ENCODE measurements at places on chromosomes 7 and 10.

GRCh38 chr7:111527545-111527944, 34.7 kb downstream of the IMMP2L start:
- no peak for DNase-seq

- DNase-seq = no peak
Measured at GRCh38 chr10:100624298-100624697, 88.6 kb downstream of the HIF1AN start.

DNA sequence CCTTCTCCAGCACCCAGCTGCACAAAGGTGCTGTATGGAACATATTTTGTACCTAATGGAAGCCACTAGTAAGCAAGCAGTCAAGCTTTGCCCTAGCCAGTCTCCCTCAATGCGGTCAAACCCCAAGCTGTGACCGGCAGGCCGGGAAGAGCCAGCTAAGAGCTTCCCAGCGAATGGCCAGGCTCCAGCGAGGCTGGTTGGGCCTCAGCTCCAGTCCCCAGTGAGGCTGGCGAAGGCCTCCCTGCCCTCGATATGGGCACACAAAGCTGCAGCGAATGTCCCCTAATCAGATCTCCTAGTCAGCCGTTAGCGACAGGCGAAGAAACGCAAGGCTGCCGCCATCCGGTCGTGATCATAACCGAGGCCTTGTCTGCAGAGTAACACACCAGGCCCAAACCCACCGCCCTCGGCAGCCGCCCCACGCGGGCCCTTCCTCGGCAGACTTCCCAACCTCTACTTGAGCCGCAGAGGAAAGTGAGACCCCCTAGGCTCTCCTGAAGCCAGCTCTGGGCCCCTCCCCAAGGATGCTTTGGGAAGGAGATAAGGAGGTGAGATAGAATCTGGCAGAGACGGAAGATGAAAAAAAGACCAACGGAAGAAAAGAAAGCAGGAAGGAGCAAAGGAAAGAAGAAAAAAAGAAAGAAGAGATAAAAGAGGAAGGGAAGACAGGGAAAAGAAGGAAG, 3.1 kb upstream of the HOXA9 start:
- peak; percentile 56 for DNase-seq

DNA sequence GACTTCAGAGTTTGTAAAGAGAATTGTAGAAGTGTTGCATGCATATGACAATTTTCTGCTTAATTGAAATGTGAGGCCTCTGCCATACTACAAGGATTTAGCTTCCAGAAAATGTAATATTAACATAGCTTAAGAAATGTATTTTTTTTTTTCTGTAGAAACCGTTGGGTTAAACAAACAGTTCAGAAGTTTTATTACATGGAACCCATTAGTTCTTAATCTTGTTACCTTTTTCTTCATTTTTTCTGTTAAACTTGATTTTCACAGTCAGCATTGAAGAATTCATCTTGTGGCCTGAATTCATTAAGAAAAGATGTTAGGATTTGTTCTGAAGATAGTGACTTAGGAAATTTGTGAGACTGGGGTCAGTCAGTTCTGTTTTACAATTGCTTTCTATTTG, 4.9 kb downstream of the PTEN start:
- DNase-seq = no peak

- no peak for DNase-seq
Measured at GRCh38 chr7:156475666-156476065, 164.9 kb upstream of the RNF32 start.

DNA sequence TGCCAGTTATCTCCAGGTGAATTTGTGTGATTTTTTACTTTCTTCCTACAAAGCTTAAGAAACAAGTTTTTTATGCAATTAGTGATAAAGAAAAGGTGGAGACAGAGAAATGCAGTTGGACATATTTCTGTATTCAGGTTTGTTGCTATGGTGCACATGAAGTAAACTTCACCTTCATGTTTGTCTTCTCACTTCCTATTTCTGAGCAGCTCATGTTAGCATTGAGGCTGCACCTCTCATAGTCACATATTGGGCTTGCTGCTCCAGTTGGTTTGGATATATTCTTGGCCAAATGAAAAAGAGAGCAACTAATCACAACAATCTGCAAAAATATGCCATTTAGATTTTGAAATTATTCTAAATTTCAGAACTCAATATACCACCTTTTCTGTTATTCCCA, 475.6 kb upstream of the ZWINT start:
- no peak for DNase-seq

DNA sequence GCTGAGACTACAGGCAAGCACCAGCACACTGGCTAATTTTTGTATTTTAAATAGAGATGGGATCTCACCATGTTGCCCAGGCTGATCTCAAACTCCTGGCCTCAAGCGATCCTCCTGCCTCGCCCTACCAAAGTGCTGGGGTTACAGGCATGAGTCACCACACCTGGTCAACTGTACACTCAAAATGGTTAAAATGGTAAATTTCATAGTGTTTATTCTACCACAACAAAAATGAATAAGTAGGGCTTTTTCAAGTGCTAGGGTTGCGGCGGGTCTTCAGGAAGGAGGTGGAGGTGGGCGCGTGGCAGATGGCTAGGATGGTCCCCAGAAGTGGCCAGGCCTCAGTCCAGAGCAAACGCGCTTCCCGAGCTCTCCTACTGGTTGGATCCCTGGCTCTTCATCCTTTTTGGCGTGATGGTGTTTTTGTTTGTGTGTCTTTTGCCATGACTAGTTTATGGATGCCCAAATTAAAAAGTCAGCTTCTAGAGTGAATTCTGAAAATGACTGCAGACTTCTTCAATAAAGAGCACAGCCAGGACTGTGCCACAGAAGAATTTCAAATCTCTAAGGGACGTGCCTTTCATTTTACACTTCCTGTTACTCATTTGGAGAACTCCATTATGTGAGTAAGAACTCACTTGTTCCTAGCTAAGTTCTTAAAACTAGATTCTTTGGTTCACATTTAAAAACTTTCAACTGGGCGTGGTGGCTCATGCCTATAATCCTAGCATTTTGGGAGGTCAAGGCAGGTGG, 73.9 kb downstream of the TMEM130 start:
- DNase-seq = no peak

GRCh38 chr7:36961693-36962092, 237.4 kb upstream of the AOAH start:
- DNase-seq = no peak

GRCh38 chr7:82690929-82691328, 247.4 kb upstream of the CACNA2D1 start:
- no peak for DNase-seq

DNA sequence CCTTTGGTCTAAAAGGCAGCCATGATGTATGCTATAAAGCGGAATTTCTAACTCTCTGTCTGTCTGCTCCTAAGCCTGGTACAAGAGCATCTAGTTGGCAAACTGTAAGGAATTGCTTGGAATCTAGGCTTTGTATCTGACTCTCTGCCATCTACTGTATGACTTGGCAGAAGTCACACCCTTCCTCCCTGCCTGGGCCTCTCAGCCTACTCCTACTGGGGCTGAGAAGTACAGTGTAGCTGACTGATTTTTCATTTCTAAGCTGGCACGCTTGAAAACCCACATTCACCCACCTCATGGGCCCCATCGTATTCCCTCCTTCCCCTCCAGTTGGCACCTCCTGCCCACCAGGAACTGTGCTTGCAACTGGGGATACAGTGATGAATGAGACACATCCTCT, 435.2 kb downstream of the PLXNA4 start:
- DNase-seq = no peak

DNA sequence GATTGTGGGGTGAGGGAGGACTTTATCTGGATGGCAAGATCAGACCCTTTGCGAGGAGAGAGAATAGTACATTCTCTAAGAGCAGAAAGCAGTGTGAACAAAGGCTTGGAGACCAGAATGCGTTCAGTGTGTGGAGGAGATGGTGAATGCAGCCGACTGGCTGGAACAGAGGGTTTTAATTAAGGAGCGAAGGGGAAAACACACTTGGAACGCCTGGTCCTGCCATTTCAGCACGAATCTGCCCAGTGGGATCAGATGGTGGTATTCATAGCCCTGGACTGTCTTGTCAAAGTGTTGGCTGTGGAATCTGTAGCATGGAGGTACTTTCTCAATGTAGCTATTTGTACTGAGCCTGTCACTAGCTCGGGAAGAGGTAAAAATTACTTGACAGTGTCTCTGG, 260.9 kb downstream of the SLC25A13 start:
- DNase-seq = no peak

GRCh38 chr7:12519682-12520009, 50.9 kb upstream of the SCIN start:
- no peak for DNase-seq

DNA sequence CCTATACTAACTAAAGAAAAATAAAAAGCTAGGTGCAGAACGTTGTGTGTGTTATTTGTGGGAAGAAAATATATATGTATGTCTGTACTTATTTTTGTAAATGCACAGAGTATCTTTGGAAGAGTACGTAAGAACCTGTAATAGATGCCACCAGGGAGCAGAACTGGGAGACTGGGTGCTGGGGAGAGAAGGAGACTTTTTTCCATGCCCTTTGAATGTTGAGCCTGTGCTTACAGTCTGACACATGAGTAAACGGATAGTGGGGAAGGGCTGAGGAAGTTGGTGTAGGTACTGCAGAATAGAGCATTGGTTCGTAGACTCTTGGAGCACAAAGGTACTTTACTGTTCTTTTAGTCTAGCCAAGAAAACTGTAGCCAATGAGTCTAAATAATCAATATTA, 1.3 kb upstream of the SCRN1 start:
- DNase-seq = no peak

DNA sequence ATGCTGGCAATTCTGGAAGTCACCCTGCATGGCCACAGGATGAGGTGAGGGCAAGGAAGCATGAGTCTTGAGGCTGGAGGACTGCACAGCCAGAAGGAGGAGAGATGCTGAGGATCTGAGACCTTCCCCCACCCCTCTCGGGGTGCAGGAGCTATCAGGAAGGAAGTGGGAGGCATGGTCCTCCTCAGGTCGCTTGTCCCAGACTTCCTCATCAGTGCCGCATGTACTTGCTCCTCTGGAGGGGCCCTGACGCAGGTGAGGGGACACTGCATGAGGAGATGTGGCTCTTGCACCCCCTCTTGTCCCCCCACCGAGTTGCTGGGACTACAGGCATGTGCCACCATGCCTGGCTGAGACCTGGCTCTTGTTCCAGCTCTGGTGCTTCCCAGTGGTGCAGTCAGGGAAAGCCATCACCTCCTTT, 5.7 kb upstream of the ZMIZ1 start:
- no peak for DNase-seq

DNA sequence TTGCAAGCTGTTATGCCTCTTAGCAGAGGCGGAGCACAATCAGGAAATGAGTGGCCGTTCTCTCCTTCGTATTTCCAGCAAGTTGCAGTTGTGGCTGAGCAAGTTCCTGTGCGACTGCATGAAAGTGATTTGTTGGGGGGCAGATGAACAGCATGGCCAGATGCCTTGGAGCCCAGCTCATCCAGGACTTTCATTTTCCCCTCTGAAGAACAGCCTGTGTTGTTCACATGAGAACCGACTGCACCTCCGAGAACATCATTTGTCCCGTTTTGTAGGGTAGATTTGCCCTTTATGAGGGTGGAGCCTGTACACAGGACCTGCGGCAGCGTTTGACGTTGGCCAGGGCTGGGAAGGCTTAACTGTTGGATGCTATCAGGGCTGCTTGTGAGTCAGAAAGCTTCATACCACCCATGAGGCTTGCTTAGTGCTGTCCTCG, 4.4 kb downstream of the BAG3 start:
- peak; percentile 73 for DNase-seq

- DNase-seq = no peak
Measured at GRCh38 chr10:119208553-119208940, 1.2 kb downstream of the GRK5 start.

- DNase-seq = peak; percentile 55
Measured at GRCh38 chr10:119177708-119178371, 772 bp downstream of the PRDX3 start.

DNA sequence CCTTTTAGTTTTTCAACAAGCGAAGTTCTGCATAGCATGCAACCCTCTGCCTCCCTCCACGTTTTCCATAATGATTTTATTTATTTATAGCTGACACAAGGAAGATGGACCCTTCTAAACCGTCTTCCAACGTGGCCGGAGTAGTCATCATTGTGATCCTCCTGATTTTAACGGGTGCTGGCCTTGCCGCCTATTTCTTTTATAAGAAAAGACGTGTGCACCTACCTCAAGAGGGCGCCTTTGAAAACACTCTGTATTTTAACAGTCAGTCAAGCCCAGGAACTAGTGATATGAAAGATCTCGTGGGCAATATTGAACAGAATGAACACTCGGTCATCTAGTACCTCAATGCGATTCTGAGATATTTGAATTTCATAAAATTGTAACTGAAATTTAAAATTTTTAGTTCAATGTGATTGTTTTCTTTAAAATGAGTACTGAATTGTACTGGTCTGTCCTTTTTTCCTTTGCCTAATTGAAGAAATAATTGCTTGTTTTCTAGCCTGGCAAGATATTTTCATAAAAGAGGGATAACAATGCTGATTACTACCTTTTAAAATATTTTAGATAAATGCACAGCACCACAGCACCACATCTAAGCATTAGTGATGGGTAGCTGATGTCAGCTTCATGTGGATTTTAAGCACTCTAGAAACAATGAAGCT, 41.5 kb upstream of the SLC39A12 start:
- peak; percentile 14 for DNase-seq

DNA sequence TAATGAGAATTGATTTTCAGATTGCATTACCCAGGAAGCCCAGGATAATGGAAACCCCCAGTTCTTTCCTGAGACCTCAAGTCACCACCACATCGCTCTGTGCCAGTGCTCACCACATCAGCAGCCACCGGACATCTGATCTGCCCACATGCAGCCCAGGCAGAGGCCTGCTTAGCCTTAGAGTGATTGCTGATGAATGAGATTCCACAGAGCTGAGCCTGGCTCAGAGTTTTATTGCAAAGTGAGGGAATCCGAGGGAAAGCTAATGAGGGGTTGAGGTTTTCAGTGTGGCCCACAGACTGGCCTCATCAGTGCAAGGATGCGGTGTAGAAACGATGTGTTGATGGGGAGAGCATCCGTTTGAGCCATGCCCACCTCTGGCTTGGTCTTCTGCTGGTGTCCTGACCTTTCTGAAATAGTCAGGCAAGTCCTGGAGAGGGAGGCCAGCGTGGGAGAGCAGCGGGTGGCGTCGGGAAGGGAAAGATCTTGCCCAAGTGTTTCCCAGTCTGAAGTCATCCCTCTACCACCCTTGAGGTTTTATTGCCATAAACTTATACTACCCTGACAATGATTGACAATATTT, 120.3 kb downstream of the ITIH5 start:
- DNase-seq = no peak

GRCh38 chr10:61323726-61324125, 129.5 kb downstream of the TMEM26 start:
- DNase-seq = no peak

- peak; percentile 4 for DNase-seq
Measured at GRCh38 chr10:76086761-76087639, 655.6 kb downstream of the LRMDA start.

Data from stimulated activated CD4-positive, alpha-beta T cell treated with anti-CD3 and anti-CD28 coated beads, Interleukin-15, amount 100 ng/mL, for 24 hours (primary cell).